ENCODE measurements at places on chromosomes 1 and 21.

- no peak for DNase-seq
Observed at GRCh38 chr1:15246960-15247614, at the start of gene FHAD1. FHAD1 (plus strand) TSS chr1:15247223; CDS start chr1:15251785, 4,562 bp downstream.

DNA sequence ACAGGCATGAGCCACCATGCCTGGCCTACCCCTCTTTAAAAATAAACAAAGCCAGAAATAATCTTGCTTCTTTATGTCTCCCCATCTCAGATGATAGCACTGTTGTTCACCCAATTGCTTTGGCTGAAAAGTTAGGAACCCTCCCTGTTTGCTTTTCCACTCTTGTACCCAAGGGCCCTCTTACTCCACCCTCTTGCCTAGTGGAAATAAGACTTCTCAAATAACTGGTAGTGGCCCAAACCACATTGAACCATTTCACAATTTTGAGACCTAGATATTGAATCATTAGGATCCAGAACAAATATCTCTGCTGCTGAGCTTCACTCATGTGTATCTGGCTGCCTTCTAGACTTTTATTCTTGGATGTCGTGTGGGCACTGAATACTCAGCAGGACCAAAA lies 37.7 kb downstream of the RNF220 start:
- DNase-seq: no peak

- DNase-seq: no peak
Observed at GRCh38 chr1:198649968-198650338, 11.1 kb downstream of the PTPRC start.

- DNase-seq: no peak
Observed at GRCh38 chr21:42066521-42066920, 4.6 kb upstream of the UMODL1 start.

DNA sequence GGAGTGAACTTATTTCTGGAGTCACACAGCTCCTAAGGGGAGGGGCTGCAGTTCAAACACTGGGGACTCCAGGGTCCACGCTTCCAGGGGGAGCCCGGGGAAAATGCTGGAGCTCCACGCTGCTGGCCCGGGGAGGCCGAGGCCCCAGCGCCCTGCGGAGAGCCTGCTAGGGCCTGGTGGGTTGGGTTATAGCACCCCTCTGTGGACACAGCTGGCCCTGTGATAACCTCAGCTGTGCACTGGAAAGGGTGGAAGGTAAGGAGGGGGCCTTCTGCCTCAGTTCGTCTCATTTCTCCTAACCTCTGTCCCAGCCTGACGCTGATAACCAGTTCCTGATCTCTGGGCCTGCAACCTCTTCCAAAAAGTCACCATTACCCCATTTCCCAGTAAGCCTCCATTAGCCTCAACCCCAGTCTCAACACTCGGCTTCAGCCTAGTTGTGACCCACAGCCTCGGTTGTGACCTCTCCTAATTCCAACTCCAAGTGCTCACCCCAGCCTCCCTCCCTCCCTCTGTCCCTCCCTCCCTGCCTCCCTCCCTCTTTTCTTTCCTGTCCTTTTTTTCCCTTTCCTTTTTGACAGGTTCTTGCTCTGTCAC lies 7.1 kb downstream of the NBL1 start:
- DNase-seq: no peak

DNA sequence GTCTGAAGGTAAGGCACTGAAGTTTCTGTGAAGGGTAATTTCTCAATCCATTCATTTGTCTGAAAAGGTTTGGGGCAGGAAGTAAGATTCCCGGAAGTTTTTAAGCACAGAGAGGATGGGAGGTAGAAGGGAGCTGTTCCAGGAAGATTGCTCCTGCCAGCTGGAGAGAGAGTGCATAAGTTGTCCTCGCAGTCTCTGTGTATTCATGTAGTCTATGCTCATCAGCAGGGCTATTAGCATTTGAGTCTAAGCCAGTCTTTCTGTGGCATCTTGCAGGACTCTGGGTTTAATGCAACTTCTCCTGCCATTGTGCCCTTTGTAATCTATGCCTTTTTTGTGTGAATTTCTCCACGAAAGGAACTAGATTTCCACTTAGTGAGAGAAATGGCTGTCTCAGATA lies 140.8 kb upstream of the FGGY start:
- DNase-seq: no peak

- DNase-seq: no peak
Observed at GRCh38 chr1:202090994-202091393, 31.7 kb upstream of the GPR37L1 start.

DNA sequence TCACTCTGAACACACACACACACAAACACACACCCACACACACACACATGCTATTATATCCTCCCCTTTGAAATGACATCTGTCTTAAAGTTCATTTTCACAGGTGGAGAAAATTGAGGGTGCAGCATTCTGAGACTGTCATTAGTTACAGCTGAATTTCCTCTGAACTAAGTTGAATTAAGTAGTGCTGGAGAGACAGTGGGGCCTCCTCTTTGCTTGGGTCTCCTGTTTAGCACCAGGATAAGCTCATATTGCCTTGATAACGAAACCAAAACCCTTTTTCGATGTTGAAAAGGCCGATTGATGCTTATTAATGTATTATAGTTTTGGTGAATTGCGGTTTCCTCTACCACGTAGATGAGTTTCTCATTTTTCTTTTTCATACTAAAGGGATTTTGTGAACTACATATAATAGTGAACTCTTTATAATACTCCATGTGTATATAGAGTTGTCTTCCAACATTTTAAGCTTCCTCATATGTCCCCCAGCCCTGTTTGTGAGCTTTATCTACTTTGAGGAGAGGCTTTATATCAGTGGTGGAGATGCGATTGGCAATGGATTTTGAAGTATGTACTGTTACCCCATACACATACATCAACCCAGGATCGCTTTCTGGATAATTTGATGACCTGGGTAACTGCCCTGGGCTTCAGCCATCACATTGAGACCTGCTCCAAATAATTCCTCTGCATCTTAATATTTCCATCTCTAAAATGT lies 17.4 kb downstream of the DYNLT5 start:
- no peak for DNase-seq

- DNase-seq: no peak
Observed at GRCh38 chr1:198244772-198245171, 88.0 kb downstream of the NEK7 start.

DNA sequence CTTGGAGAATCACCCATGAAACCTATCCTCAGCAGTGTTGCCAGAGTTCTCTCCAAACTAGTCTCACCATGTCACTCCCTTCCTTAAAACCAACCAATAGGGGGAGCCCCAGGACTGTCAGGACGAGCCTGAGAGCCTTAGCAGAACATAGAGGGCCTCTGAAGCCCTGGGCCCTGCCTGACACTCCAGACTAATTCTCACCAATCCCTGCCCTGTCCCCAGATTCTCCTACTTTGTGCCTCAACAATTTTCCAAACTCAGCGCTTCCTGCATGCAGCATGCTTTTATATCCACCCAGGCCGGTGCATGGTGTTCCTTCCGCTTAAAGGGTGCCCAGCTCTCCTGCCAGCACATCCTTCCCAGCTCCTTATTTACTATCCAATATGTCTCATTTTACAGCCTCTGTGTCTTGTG lies 42.7 kb downstream of the HSD3B1 start:
- no peak for DNase-seq

All from HS-5 (cell line).